ENCODE measurements at places on chromosomes 12 and 14.

DNA sequence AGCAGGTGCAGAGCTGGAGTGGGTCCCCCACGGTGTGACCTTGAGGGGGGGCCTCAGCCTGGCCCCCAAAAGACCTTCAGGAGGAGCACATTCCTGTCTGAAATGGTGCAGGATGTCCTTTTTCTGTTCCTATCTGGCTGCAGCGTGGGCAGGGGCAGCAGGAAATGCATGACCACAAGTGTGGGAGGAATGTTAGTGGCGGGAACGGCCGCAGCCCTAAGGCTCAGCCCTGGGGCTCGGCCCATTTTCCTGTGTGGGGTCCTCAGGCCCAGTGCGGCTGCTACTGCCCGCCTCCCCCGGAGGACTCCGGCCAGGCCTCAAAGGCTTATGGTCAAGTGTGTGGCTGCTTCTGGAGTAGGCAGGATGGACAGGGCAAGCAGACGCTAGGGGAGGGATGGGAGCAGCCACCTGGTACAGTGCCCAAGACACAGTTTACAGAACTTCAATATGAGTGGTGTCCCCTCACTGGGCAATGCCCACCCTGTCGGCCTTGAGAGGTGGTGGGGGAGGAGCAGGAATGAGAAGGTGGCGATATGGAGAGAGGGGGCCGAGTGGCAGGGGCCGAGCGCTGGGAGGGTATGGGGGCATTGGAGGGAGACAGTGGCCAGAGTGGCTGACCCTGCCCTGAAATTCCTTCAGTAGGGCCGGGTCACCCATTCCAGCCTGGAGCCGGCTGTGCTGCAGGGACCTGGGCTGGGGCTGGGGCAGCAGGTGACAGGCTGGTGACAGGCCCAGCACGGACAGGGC is 137.4 kb downstream of the CALM1 start:
- no peak for DNase-seq

DNA sequence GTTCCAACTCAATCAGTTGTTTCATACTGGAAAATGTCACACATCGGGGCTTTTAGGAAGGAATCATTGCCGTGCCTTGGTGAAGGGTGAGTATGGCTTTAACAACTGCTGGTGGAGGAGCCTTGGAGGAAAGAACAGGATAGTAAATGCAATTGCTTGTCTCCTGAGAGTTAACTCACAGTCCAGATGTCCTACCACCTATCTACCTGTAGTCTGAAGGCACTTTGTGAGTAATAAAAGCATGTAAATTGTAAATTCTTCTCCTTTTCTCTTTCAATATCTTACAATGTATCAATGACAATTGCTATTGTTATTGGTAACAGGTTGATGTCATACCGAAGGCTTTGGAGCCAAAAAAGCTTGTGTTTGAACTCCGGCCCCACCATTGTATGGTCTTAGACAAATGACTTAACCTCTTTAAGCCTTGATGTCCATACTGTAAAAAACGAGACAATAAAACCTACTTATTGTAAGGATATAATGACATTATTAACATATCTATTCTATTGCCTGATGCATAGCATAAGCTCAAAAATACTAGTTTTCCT is 397.4 kb downstream of the ADAMTS20 start:
- no peak for DNase-seq

GRCh38 chr14:97382616-97383226 is 585.5 kb downstream of the VRK1 start:
- DNase-seq, result no peak

GRCh38 chr12:14249368-14249767 is 116.1 kb upstream of the ATF7IP start:
- DNase-seq, result no peak

- DNase-seq, result no peak
These were observed 11.4 kb downstream of the DLGAP5 start for GRCh38 chr14:55180006-55180405.

DNA sequence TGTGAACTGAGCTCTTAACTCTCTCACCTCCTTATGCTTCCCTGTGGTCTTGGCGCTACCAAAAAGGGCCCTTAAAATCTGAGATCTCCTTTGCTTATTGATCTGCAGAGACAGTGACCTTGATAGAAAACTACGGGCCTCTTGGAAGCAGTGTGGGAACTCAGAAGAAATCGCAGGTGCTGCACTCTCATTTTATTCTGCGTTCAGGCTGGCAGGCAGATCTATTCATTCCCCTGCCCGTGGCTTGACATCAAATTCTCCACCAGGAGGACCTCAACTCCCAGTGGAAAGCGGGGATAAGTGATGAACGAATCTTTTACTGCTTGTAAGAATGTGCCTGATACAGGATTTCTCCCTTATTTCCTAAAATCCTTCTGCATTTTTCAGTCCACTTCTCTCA is 143.2 kb upstream of the SEL1L start:
- no peak for DNase-seq

DNA sequence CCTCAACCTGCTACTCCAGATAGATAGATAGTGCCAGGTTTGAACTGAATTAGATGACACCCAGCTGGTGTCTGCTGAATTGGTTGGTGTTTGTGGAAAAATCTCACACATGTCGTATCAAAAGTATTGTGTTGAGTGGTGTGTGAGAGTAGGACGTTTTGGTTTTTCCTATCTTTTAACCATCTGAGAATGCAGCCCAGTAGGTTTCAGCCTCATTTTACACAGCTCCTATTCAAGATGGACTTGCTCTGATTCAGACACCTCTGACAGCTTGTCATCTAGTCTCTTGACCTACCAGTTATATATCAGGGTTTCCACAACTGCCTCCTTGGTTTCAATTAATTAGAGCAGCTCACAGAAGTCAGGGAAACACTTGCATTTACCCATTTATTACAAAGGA is 254.4 kb downstream of the KTN1 start:
- DNase-seq, result no peak

DNA sequence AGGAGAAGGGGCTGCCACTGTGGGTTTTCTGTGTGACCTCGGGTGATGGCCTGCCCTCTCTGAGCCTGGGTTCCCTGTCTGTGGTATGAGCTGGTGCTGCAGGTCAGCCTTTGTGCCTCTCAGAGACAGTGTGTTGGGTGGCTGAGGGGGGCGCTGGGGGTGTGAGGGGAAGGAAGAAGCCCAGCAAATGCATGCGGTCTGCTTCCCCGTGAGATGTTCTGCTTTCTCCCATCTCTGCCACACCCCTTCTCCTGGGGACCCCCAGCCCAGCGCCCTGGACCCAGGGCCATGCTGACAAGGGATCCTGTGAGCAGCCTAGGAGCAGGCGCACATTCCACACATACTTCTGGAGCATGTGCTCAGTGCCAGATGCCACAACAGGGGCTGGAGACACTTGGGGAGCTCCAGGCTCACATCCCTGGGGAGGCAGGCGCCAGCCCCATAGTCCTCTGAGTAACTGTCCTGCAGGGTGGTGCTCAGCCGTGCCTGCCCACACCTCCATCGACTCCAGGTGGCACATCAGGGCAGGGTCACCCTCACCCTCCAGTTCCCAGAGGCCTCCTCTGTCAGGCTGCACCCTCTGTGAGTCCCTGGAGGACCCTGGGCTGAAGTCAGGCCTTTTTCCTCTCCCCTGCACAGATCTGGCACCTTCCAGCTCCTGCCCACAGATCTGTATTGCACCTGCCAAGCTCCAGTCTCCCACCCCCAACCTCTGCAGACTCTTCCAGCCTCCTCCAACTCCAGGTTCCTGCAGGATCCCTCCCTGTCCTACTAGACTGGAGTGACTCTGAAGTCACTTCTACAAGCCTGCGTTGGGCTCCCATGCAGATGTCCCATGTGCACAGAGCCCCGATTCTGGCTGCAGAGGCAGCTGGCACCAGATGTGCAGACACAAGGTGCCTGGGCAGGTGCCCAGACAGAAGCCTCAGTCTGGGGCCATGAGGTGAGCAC is 205.6 kb downstream of the KIF26A start:
- DNase-seq, result no peak

- DNase-seq, result no peak
These were observed 9.2 kb upstream of the TMEM117 start for GRCh38 chr12:43826681-43827080.

DNA sequence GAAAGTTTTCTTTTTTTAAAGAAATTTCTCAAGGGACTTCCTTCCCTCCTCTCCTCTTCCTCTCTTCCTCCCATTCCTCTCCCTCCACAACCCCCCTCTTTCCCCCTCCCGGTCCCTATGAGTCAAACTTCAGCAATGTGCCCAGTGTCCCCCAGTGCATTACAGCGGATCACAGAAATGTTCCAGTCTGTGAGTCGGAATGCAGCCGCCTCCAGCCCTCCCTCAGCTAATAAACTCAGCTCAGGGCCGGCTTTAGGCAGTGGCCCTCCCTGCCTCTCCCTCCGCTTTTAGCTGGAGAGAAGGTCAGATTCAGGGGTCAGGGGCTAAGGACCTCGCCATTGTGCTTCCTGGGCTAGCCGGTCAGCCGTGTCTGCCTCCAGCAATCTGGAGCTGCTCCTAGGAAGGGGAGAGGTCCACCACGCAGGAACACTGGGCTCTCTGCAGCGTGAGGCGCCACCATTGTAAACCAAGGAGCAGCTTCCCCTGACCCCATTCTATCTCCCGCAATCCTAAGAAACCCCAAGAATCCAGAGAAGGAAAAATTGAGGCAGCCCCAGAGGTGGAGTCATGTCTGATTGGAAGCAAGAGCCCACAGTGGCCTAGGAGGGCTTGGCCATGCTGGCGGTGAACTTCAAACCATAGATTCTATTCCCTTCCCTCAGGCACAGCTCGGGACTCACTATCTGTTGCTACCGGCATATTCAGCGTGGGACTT is 1.1 kb upstream of the HDAC7 start:
- DNase-seq, result no peak

GRCh38 chr12:126950266-126950665 is 1316.7 kb upstream of the TMEM132C start:
- no peak for DNase-seq

DNA sequence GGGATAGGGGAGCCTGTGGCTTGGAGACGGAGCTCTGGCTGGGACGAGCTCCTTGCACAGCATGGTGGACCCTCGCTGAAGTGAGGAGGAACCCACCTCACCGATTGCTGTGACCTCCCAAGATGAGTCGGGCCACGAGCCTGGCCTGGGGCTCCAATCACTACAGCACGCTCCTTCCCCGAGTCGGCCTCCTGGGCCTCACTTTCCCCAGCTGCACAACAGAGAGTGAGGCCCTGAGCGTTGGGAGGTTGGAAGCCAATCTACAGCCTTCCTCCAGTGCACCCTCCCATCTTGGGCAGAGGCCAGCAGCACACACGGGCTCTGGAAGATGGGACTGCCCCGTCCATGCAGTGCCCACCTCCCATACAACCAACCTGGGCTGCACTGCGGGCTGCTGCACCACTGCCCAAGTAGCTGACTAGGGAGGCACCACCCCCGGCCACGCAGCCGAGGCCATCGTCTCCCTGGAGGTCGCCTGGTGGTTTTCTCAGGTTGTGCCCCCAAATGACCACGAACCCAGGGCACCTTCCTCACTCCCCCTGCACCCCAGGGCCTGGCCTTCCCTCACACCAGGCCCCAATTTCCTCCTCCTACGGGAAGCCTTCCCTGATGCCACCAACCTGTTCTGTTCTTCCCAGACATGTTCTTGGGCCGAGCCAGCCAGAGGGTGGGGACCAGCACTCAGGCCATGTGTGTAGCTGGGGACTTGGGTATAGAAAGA is 152.3 kb upstream of the C14orf180 start:
- no peak for DNase-seq

GRCh38 chr12:68972595-68972994 is 39.6 kb upstream of the CPM start:
- DNase-seq, result no peak

GRCh38 chr12:1583421-1584078 is 10.8 kb downstream of the FBXL14 start:
- peak; percentile 79 for DNase-seq

DNA sequence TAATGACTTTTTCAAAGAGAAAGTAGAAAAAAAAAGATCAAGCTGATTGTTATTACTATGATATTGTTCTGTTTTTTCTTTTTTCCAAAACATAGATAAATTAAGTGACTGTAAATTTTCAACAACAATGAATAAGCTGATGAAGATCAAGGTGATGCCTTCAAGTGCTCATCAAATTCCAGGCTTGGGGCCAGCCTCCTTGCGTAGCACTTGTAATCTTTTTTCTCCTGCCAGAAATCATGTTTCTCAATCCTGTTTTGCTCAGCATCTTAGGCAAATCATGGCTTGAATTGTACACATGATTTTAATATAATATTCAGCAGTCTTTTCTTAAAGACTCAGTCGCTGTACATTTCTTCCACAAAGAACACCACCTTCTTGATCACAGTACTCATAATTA is 333.2 kb downstream of the NPAS3 start:
- no peak for DNase-seq

GRCh38 chr12:41479426-41479825 is 291.3 kb downstream of the PDZRN4 start:
- DNase-seq, result no peak

DNA sequence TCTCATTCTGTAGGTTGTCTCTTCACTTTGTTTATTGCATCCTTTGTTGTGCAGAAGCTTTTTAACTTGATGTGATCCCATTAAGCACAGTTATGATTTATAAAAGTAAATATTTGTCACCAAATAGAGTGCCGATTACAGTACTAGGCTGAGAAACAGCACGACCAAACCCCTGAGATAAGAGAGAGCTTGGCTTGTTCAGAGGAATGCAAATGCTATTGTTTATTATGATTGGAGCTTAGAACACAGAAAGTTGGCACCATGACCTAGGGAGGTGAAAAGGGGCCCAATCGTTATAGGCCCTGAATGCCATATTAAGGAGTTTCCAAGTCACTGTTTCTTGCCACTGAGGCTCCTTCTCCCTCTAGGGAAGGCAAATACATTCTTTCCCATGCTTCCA is 214.9 kb downstream of the KITLG start:
- DNase-seq, result no peak

DNA sequence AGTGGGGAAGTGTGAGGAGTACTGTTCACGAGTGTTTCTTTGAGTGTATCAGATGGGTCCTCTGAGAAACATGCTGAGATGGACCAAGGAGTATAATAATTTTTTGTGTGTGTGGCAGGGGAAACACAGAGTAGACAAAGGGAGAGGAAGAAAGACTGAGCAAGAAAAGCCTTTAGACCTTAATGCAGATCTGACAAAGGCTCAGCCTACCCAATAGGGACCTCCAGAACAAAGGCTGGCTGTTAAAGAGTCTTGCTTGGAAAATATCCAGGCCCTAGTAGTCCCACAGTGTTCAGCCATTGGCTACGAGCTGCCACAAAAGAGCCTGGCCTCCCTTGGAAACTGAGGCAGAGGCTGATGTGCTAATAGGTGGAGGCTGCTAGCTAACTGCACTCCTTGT is 13.5 kb downstream of the COQ5 start:
- DNase-seq, result no peak

GRCh38 chr12:20404576-20405346 is 36.4 kb downstream of the PDE3A start:
- DNase-seq, result no peak

GRCh38 chr12:98645572-98646067 is 530 bp downstream of the APAF1 start:
- DNase-seq, result no peak

GRCh38 chr12:50620109-50620977 is 115.6 kb downstream of the DIP2B start:
- no peak for DNase-seq
